ENCODE measurements at places on chromosomes 2 and 18.

DNA sequence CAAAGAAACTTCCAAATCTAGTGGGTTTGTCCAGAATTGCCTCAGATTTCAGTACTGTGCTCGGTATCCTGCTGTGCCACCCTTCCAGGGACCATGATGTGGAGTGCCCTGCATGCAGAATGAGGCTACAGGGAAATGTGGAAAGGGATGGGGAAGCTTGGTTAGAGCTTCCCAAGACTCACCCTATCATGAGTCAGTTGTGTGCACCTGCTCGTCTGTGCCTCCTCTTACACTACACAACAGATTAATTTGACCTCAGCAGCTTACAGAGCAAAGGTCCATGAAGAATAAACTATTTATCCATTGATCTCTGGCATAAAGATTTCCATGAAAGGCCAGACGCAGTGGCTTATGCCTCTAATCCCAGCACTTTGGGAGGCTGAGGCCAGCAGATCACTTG is 21.3 kb upstream of the NCK2 start:
- no peak for DNase-seq

- DNase-seq, result no peak
These were observed 373.5 kb upstream of the MYT1L start for GRCh38 chr2:2704428-2705090.

DNA sequence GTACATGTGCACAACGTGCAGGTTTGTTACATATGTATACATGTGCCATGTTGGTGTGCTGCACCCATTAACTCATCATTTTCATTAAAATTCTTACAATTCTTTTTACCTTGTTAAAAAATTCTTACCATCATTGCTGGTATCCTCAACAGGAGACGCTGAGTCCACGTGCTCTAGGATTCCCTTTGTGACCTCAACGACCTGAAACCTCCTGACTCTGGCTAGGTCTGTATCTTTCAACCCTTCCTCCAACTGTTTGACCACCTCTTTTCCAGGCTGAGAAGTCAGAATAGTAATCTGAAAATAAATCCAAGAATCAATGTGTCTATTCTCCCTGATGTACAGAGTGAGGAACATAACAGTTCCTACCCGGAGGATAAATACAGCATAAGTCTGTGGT is 41.2 kb downstream of the M1AP start:
- DNase-seq, result no peak

GRCh38 chr2:113602869-113603466 is 24.1 kb upstream of the RABL2A start:
- no peak for DNase-seq

DNA sequence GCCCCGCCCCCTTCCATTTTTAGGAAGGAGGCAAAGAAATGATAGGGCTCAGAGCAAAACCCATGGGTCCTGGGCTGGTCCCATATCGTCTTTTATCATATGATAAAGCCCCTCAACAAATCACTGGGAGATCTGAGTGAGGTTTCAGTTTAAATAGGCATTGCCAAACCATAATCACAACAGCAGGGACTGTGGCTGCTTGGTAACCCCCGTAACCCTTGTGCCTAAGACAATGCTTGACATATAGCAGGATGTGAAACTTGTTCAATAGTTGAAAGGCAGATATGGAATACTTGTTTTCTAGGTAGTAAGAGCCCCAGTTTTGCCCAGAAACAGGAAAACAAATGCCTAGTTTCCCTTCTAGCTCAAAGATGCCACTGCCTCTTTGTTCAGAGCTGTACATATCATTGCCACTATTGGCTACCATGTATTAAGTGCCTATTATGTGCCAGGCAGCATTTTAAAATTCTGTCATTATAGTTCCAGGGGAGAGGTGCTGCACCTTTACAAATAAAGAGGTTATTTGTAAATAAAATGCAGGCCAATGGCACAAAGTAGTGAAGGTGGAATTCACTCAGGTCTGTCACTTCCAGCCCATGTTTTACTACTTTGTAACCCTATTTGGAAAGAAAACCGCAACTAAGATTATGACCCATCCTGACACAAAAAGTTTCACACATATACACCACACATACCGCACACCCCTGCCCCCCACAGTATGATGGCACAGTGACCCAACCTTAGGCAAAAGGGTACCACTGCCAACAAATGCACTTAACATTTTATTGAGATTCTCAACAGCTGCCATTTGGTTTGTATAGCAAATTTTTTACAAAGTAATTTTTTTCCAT is 14.2 kb downstream of the NAGK start:
- DNase-seq, result no peak

GRCh38 chr2:20744366-20745335 is 77.7 kb downstream of the GDF7 start:
- no peak for DNase-seq

- no peak for DNase-seq
These were observed 44.7 kb downstream of the POMC start for GRCh38 chr2:25123682-25124081.
